ENCODE measurements at places on chromosomes 1 and 21.

- DNase-seq, result no peak
Measured at GRCh38 chr1:85992791-85993190, 163.8 kb downstream of the COL24A1 start.

DNA sequence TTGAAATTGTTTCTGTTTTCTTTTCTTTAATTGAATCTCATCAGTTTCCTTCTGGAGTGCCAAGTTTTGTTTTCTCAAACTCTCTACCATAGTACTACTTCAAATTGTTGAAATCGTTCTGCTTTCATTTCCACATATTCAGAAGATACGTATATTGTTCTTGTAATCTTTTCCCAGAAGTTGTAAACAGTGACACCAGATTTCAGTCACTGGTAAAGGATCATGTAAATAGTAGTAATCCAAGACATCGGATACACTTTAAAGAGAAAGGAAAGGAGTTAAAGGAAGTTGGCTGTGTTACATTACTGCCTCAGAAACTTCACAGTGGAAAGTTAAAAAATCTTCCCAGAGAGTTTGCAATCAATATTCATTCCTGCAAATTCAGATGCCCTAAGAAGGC, 67.5 kb downstream of the RGL1 start:
- no peak for DNase-seq

GRCh38 chr1:54377040-54377691, 29.0 kb downstream of the SSBP3 start:
- DNase-seq, result no peak

- DNase-seq, result no peak
Measured at GRCh38 chr1:149936170-149936991, at the start of gene MTMR11. MTMR11 (minus strand) TSS chr1:149936879; CDS start chr1:149936647, 232 bp downstream.

DNA sequence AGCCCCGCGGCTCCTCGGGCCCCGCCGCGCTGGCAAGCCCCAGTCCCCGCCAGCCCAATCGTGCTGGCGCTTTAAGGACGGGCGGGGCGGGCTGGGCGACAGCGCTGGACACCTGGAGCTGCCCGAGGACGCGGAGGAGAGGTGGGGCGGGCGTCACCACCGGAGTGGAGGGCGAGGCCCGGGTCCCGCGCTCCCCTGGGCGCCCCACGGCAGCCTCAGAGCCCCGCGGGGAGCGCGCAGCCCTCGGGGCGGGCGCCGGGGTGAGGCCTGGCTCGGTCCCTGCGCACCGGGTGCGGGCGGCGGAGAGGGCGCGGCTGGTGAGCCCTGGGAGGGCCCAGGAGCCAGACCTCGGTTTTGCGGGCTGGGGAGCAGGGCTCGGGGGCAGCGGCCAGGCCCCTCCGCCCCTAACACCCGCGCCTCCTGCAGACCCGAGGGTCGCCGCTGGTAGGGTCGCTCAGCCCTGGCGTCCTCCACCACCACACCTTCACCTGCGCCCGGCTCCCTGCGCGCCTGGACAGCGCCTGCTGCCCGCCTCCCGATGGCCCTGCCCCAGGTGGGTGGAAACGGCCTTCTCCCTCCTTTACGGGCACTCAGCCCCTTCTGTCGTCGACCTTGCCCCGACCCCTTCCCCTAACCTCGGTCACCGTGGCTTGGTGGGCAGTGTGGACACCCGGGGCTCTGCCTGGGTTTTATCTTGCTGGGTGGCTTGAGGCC, at the start of gene TMEM61:
Gene TMEM61 (plus strand): TSS at position 101 of the 714 bp plus-strand sequence. CDS start 438 bp downstream, at position 539.
- DNase-seq, result no peak

DNA sequence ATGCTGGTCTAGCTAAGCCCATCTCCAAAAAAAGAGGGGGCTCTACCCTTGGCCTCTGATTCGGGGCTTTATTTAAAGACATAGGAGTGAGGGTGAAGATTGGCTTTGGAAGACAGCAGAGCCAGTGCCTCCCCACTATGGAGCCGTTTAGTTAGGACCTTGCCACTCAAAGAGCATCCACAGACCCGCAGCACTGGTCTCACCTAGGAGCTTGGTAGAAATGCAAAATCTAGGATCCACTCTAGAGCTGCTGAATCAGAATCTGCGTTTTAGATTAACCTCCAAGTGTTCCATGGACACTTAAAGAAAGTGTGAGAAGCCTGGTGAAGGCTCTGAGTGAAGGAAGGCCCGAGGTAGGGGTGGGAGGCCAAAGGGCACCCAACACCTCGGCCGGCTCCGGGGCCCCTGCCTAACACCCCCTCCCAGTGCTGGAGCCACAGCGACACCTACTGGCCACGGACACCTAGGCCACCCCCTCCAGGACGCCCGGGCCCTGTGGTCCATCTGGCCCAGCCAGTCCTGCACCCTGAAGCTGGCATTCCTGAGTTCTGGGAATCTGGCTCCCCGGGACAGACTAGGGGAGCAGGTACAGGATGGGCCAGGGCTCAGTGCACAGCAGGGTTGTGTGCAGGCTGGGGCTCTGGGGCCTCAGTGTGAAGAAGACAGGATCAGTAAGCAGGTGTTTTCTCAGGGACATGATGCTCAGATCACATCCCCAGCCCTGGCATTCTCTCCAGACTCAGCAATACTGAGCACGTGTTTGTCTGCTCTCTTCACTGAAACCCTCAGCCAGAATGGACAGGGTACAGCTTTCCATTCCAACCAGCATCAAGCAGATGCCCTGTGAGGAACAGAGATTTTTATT, 79.2 kb downstream of the TMEM53 start:
- peak; percentile 66 for DNase-seq

- DNase-seq, result no peak
Measured at GRCh38 chr1:180029524-180030135, 75.0 kb downstream of the CEP350 start.

DNA sequence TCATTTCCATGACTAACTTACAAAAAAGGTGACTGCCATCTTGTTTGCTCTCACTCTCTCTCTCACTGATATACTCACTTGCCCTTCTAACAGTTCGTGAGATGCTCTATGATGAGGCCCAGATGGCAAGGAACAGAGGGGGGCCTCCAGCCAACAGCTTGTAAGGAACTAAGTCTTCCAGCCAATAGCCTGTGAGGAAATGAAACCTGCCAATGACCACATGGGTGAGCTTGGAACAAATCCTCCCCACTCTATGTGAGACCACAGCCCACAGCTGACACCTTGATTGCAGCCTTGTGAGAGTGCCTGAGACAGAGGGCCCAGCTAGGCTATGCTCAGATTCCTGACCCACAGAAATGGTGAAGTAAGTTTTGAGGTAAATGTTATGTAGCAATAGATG, 153.7 kb downstream of the HHIPL2 start:
- DNase-seq, result no peak

GRCh38 chr1:36982709-36983108, 51.6 kb downstream of the GRIK3 start:
- no peak for DNase-seq

GRCh38 chr1:13523780-13524477, 10.1 kb upstream of the LRRC38 start:
- no peak for DNase-seq

DNA sequence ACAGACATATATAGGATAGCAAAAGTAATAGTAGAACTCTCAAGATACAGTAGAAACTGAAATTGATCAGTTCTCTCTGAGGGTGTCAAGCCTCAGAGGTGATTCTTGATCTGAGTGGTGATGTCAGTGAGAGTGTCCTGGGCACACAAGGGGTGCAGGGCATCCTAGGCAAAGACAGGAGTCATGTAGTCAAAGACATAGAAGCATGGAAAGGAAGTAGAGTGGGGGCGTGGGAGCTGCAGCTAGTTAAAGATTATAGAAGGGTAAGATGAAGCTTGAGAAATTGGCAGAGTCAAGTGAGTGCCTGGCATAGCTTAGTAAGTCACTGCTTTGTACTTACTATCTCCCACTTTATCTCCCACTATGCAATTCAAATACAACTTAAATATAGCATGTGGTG, 22.8 kb downstream of the CDC7 start:
- no peak for DNase-seq

- no peak for DNase-seq
Measured at GRCh38 chr21:45551316-45551715, 9.1 kb upstream of the SLC19A1 start.

- no peak for DNase-seq
Measured at GRCh38 chr1:165549973-165550372, 6.2 kb downstream of the LRRC52 start.

DNA sequence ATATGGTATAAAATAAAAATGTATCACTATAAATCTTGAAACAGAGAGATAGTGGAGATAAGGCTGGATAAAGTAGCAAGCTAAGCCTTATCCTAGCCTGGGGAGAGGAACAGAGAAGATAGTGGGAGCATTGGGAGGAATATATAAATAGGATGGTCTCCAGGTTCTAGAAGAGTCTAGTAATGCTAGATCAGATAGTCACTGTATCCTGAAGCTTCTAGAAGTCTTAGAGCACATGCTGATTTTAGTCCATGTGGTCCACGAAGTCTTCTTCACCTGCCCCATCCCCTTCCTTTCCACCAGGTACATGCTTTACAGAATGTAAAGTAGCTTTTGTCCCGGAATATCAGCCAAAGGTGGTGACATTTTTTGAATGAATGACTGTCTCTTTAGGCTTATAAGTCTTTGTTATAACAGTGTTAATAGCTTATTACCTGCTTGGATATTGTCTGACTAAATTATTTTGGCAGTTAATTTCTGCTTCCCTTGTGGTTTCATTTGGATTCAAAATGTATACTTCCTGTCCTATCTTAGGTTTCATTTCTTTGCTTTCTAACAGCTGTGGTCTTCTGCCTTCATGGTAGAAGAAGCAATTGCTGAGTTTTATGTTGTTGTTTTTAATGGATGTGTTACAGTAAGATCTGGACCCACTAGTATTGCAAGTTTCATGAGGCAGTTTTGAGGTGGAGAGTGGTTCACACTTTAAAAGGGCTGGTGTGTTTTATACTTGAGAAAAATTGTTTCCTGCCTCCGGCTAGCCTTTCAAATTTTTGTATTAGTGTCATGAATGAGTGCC, 5.9 kb downstream of the SMG7 start:
- DNase-seq, result no peak

DNA sequence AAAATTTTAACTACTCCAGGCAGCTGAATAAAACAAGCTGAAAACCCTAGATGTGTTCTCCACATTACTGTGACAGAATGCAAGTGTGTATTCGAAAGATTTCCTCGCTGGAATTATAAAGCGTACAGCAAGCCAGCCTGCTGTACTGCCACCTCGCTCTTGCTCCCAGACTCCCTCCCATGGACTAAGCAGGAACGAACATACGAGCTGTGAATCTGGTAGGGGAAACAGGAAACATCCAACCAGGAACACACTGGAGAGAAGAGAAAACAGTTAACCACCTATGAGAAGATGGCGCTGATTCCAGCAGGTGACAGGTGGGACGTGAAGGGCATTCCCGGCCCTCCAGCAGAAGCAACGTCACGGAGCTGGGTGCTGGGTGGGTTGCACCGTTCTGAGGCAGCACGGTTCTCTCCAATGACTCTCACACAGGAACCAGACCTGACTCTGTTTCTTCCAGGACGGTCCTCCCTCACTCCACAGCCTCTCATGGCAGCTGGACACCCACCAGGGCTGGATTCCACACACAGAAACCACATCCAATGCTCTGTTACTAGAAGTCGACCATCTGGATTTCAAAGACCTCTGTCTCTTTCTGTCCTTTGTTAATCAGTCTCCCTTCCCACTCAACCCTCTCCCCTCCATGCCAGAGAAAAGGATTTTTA, 219.2 kb downstream of the RERE start:
- DNase-seq, result no peak

DNA sequence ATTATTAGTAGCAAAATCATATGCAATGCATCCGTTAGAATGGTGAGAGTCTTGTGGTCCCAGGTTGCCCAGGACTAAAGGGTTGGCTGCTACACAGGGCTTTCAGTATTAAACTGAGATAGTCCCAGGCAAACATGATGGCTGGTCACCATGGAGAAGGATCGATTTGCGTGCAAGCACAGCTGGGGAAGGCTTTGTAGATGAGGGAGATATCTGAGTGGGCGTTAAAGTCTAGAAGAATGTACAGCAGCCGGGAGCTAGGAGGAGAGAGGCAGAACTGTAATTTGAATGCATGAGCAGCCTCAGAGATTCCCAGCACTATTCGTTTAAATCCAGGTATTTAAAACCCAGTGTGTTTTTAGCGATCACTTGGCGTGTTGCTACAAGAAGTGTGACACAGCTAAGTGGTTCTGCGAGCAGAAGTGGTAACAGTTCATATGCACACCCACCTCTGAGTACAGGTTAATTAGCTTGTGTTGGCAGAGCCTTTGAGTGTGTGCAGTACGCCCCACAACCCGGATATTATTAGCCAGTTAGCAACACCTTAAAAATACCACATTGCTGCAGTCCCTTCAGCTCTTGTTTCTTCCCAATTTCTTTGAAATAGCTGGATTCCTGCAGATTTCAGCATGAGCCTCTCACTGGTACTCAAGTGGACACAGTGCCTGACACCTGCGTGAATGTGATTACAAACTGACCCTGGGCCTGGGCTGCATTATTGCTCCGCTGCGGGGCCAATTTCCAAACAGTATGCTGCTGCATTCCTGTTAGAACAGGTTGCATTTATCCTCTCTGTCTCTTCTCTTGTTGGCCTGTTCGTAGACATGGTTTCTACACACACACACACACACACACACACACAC, 67.2 kb upstream of the SCAF4 start:
- DNase-seq, result no peak

GRCh38 chr1:206463137-206463536, 7.1 kb upstream of the IKBKE start:
- no peak for DNase-seq

GRCh38 chr1:42070996-42071395, 82.2 kb upstream of the GUCA2B start:
- no peak for DNase-seq

GRCh38 chr1:208265122-208265469, 20.9 kb upstream of the PLXNA2 start:
- no peak for DNase-seq

DNA sequence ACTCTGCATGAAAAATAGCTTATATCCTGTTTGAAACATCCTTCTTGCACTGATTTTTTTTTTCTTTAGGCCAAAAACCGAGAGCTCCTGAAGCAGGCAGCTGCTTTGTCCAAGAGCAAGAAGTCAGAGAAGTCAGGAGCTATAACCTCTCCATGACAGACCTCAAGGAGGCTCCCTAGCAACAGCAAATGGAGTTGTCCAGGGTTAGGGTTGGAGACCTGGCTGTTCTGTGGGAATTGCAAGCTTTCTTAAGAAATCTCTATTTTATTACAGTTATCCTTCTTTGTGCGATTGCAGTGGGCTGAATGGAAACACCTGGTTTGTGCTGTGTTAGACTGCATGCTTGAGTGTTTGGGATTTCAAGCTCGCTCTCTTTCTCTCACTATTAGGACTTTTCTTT, 12.6 kb upstream of the STX12 start:
- DNase-seq, result no peak

- no peak for DNase-seq
Measured at GRCh38 chr1:174626031-174627025, 178.6 kb downstream of the GPR52 start.

DNA sequence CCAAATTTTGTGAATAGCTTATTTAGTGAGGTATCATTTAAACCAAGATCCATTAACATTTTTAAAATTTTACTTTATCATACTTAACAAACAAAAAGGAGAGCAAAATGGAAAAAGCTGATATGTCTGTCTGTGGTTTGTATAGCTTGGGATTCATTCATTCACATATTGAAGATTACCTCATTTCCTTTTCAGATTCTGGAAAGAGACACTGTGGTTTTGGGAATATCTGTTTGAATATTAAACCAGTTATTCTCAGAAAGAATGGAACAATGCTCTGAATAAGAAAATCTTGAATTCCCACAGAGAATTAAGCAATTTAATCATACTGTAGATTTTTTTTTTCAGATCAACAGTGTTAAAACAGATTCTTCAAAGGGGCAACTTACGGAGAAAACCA, 93.8 kb upstream of the PRDX6 start:
- DNase-seq, result no peak

- no peak for DNase-seq
Measured at GRCh38 chr1:201332616-201333335, 44.7 kb downstream of the TNNT2 start.

- DNase-seq, result no peak
Measured at GRCh38 chr1:2629627-2630497, 3.0 kb downstream of the MMEL1 start.
